RPMI7951 (cell line): ENCODE measurements at places on chromosomes 6 and 20. TPM values are rescaled to one million over a fixed set of nuclear protein-coding genes. Genes with fewer than 3 reads are reported as not detected.
A peak's percentile ranks its signal among the peaks of the same experiment; 100 is the strongest.

GRCh38 chr6:43338243-43338642, 29.6 kb upstream of the CRIP3 start:
- no peak for DNase-seq

GRCh38 chr6:162217811-162218493, 509.6 kb downstream of the PRKN start:
- DNase-seq = no peak

DNA sequence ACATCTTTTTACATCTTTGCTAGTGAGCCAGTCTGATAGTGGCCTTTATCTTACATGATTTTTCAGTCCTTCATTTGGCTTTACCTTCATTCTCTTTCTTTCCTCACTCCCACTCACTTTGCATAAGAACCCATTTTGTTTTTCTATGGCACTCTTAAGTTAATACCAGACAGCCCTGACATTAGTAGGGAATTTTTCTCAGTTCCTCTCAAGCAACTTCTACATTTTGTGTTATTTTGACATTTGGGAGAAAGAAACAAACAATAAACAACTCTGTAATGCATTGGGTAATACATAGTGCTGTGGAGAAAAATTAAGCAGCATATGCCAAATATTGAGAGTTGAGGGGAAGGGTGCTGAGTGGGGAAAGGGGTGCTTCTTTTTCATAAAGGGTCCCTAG, 524.1 kb upstream of the JAG1 start:
- DNase-seq = no peak

GRCh38 chr20:37876863-37877262, 26.1 kb upstream of the VSTM2L start:
- DNase-seq = no peak

- DNase-seq = no peak
Measured at GRCh38 chr20:22586645-22587310, 2.4 kb upstream of the FOXA2 start.

- peak; percentile 29 for DNase-seq
Measured at GRCh38 chr20:11067359-11067758, 393.6 kb upstream of the JAG1 start.

GRCh38 chr6:29925321-29925720, 17.0 kb upstream of the HLA-A start:
- DNase-seq = no peak

DNA sequence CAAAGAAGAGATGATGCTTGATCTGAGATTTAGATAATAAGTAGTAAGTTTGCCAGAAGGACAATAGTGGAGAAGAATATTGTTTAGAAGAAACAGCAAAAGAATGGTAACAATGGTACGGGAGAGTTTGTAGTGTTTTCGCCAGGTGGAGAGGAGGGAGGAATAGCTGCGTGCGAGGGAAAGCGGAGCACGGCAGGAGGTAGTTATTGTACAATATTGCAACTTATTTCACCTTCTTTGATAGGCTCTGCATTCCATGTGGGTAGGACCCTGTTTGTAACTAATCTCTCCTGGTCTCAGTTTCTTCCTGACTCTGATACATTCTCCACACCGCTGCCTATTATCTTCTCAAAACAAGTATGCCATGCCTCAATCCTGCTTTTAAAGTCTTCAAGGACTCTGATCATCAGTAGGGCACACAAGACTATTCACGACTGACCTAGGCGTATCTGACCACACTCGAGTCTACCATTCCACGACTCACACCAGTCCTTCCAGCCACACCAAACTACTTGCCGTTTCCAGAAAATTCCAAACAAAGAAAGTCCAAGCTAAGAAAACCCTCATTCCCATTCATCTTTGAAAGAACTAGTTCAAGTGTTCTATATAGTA, 1.1 kb downstream of the PPIL4 start:
- no peak for DNase-seq

- peak; percentile 41 for DNase-seq
Measured at GRCh38 chr20:62320581-62321354, 18.0 kb downstream of the ADRM1 start.

DNA sequence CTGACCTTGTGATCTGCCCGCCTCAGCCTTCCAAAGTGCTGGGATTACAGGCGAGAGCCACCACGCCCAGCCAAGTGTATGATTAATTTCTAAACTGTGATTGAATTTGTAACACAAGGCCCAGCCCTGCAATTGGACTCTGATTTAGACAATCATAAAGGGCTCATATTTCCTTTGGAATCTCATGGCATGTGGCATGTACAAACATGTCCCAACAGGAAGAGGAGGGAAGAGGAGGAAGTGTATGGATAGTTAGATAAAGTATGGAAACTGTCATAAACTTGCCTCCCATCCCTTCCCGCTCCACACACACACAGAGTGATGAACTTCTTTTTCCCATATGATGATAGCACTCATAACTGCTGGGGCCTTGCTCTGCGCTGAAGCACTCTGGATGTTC, 27.2 kb upstream of the QKI start:
- no peak for DNase-seq

GRCh38 chr6:21713481-21713880, 119.9 kb downstream of the SOX4 start:
- DNase-seq = no peak

- DNase-seq = no peak
Measured at GRCh38 chr6:11876934-11877433, 98.4 kb upstream of the ADTRP start.

The HDGFL1 gene
- total RNA-seq = not detected in 2 replicates

The PCSK2 gene
- total RNA-seq = not detected in 2 replicates

The HLA-G gene
- total RNA-seq = not detected in 2 replicates

The SIRPB1 gene
- 15.6 and 22.1 TPM in 2 replicates for total RNA-seq
